ENCODE measurements at places on chromosomes 4 and X.

DNA sequence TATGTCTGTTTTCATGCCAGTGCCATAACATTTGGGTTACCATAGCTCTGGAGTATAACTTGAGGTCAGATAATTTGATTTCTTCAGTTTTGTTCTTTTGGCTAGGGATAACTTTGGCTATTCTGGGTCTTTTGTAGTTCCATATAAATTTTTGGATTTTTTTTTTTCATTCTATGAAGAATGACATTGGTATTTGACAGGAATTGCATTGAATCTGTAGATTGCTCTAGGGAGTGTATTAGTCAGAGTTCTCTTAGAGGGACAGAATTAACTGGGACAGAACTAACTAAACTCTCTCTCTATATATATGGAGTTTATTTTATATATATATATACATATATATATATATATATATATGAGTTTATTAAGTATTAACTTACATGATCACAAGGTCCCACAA lies 32.2 kb upstream of the SLIT2 start:
- no peak for DNase-seq

DNA sequence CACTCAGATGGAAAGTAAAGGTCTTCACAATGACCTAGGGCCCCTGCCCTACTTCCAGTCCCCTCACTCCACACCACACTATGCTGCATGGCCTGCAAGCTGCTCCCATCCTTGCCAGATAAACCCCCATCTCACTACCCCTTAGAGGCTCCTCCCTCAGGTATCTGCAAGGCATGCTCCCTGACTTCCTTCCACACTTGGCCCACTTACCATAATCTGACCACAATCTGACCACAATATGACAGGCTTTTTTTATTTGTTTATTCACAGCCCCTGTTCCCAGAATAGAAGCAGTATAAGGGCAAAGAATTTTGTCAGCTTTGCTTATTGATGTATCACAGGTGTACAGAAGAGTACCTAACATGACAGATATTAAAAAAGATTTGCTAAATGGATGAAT lies 124.7 kb downstream of the CAMK2D start:
- no peak for DNase-seq

- no peak for DNase-seq
Measured at GRCh38 chrX:17882680-17883079, 21.6 kb upstream of the RAI2 start.

GRCh38 chr4:184644553-184645307 lies 4.5 kb downstream of the CASP3 start:
- DNase-seq: no peak

Data from cortex of kidney (tissue), 1 donor.